ENCODE measurements at places on chromosomes 1 and 21.

DNA sequence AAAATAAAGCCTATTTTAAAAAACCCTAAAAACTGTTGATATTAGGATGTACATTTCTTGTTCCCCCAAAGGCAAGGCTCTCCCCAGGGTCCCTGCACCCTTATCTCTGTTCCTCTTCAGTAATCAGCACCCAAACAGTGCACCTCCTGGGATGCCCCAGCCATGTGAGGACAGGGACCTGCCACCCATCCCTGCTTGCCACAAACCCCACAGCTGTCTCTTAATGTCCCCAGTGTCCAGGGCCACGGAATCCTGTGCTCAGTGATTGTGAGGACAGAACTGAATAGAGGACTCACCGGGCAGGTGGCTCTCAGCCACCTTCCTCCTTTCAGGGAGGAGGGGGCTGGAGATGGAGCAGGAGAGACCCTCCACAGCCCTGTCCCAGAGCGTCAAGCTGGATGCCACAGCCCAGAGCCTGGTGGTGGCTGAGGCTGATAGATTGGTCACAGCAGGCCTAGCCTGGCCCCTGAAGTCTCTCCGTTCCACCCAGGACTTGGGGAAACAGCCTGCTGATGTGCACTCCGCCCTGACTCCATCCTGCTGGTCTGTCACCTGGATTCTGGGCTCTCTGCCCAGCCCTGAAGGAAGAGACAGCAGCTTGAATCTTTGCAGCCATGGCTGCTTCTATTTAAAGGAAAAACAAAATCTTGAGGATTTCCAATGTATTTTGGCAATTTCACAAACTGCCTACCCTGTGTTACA is 23.1 kb downstream of the RNF187 start:
- no peak for DNase-seq

GRCh38 chr1:28642056-28642846 is 616 bp downstream of the TAF12 start:
- no peak for DNase-seq

GRCh38 chr1:201586806-201587205 is 47.9 kb downstream of the NAV1 start:
- DNase-seq = no peak

- DNase-seq = no peak
These were observed 38.3 kb downstream of the CD34 start for GRCh38 chr1:207872621-207873020.

DNA sequence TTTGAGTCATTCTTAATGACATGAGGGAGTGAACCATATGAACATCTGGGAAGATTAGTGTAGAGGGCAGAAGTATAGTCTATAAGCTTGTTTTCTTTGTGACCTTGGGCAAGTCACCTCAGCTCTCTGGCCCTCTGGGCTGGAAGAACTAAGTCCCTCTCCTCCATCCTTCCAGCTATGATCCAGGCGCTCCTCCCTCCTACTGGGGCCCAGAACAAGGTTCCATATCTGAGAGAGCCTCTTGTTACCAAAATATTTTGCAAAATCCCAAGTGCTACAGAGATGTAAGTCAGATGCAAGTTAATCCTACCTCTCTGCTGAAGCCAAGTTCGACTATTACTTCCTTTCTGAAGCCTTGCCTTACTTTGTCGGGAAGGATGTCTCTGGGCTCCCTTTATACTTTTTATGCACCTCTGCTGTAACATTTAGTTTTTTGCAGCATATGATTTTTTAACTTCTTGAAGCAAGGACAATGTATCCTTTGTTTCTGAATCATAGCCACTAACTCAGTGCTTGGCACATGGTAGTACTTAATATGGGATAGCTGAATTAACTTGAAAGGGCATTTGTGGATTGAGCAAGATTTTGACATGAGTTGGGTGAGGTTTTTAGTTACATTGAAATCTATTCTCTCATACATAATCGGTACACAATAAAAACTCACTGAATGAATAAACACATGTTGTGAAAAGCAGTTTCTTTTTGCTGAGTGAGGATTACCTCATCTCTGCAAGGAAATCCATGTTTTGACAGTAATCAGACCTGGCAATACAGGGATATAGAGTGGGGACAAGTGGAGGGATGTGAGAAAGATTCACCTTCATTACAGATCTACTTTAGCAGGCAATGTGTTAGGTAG is 54.7 kb upstream of the BEND5 start:
- DNase-seq = no peak

DNA sequence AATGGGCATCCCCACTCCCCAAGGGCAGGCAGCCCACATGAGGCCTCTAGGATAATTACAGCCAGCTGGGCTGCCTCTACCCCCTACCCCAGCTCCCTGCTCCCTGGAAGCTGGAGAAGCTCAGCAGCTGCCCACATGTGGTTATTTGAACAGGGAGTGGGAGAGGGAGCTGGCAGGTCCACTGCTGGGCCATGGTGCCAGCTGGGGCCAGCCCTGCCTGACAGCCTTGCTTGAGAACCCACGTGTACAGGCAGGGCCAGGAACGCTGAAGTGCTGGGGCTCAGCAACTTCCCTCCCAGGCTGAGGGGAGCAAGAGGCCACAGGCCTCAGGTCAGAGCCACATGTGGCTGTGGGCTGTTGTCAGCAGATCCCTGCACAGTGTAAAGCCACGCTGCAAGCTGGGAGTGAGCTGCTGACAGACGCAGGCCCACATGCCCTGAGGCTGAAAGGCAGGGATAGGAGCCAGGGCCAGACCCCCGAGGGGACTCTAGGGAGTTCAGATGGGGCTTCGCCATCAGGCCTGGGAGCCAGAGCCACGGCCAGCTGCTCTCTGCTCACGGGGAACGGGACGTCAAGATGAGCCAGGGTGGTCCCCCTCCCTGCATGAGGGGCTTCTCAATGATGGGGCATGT is 129.0 kb downstream of the SYF2 start:
- no peak for DNase-seq

- no peak for DNase-seq
These were observed 395.6 kb downstream of the NPHP4 start for GRCh38 chr1:5596651-5597050.

GRCh38 chr1:192005976-192006375 is 152.3 kb upstream of the RGS18 start:
- DNase-seq = no peak

DNA sequence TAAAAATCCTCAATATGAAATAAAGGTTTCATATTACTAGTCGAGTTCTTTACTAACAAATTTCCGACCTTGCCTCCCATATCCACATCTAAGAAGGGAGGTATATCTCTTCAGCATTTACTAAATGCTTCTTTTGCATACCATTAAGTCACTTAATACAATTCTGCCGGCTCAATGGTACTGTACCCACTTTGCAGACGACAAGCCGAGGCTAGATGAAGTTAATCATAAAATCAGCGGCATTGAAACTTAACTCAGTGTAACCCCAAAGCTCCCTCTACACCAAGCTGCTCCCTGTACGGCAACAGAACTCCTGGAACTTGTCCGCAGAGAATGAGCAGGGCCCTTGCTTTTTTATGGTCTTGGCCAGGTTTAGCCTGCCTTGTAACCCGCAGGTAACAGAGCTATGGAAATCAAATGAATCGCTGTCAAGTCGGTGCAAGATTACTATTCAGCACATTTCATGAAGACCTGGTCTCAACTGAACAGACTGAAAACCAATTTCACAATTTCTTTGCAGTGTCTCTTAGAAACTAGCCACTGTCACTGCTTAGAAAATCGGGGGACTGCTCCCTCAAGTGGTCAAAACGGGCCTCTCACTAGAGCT is 738 bp downstream of the INTS7 start:
- no peak for DNase-seq

DNA sequence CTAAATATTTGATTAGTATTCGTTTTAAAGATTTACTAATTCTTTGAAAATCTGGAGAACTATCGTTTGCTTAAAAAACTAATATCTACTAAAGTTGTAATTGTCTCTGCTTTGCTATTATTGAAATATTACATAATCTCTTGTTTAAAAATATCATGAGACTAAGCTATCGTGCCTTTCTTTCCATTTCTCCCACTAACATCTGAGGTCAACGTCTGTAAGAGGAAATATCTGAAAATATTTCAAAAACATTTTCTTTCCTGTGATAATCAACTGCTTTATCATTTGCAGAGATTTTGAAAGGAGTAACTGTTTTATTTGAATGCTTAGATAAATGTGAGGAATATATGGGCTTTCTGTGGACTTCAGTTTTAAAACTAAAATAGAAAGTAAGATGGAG is 694.1 kb downstream of the USP25 start:
- DNase-seq = no peak

- no peak for DNase-seq
These were observed 331.9 kb downstream of the OMA1 start for GRCh38 chr1:58214674-58215073.

DNA sequence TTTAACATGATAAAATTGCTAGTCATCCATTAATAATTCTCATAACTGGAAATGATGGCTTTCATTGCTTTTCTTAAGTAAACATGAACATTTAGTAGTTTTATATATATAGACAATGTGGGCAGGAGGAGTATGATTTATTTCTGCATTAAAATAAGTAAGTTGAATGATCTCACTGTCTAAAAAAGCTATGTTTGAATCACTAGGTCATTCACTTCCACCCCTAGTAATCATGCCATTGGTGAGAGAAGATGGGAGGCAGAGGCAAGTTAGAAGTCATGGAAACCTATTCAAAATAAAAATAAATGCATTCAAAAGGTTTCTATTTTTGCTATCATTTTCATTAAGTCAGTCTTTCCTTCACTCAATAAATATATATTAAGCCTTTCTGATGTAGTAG is 226.4 kb downstream of the DUSP10 start:
- DNase-seq = no peak

DNA sequence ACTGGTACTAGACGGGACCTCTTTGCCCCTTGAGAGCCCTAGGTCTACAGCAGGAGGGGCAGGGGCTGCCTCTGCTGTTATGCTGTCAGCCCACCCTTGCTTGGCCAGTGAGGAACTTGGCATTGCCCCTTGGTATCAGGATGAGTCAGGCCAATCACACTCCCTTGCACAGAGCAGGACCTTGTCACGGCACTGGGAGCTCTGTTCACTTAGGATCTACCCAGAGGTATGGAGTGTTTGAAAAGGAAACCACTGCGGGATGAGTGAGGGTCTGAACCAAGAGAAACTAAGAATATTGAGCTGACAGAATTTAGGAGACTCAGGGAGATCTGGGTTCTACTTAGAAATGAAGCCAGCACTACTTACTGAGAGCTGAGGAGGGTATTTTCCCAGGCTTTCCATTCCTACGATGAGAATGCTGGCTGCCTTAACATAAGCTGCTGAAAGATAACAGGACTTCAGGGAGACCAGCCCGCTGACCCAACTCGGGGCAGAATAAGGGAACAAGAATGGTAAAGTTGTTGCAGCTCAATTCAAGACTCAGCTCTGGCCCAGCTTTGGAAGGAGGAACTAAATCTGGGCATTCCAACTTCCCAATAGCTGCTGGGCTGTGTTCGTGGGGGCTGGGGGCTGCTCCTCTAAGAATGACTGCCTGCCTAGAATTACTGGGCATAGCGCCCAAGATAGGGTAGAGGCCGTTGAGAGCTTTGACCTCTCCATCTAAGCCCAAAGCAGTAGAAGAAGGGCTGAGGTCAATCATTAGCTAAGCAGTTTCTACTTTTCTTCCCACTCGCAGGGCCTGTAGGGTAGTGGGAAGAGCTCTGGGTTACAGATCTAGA is 1.5 kb downstream of the FABP3 start:
- peak; percentile 26 for DNase-seq

DNA sequence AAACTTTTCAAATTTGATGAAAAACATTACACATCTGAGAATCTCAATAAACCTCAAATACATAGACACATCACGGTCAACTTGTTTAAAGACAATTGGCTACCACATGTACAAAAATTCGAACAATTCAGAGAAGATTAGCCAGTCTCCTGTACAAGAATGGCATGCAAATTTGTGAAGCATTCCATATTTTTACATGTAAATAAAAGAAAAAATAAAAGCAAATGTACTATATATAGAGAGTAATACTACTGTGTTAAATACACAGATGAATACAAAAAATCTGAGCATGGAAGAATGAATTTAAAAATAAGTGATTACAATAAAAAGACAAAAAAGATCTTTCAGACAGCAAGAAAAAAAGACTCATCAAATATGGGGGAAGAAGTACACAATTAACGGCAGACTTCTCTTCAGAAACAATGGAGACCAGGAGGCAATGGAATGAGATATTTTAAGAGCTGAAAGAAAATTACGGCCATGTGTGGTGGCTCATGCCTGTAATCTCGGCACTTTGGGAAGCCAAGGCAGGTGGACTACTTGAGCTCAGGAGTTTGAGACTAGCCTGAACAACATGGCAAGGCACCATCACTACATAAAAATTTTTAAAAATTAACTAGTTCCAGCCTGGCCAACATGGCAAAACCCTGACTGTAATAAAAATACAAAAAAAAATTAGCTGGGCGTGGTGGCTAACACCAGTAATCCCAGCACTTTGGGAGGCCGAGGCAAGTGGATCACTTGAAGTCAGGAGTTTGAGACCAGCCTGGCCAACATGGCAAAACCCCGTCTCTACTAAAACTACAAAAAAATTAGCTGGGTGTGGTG is 23.2 kb downstream of the HAX1 start:
- DNase-seq = peak; percentile 18

GRCh38 chr1:115882913-115883902 is 42.3 kb upstream of the NHLH2 start:
- no peak for DNase-seq

DNA sequence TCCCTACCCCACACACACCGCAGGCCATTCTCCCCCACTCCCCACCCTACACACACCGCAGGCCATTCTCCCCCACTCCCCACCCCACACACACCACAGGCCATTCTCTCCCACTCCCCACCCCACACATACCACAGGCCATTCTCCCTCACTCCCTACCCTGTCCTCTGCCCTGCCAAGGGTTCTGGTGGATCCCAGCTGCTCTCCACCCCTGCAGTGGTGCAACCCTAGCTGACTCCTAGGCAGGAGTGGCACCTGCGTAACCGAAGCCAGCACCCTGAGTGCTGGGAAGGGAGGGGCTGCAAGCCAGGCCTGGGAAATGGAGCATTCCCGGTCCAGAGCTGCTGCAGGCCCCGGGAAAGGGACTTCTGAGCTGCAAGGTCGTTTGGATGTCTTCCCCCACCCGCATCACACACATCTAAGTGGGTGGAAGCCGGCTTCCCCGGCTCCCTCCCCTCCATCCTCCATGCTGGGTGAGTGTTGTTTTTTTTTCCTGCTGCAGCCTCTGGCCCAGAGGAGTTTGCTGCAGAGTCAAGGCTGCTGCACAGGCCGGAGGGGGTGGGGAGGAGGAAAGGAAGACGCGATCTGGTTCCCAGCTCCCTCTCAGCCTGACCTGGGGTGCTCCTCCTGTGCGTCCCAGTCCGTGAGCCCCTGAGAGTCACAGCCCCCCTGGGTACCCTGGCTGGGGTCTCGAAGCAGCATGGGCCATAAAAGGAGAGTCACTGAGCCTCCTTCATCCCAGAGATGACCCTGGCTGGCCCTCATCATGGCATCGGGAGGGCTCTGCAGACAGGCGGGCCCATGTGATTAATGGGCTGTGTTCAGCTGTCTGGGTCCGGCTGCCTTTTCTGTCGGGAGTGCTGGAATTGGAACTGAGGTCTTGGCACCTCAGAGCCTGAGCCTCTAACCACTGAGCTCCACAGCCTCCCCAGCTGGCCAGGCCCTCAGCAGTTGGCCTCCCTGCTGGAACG is 16.1 kb downstream of the H6PD start:
- DNase-seq = no peak

GRCh38 chr1:8844501-8845006 is 27.1 kb upstream of the RERE start:
- no peak for DNase-seq
